ENCODE measurements at places on chromosomes 16 and 17. TPM values are rescaled to one million over a fixed set of nuclear protein-coding genes. Genes with fewer than 3 reads are reported as not detected.

GRCh38 chr17:50349243-50349600 is 3.3 kb downstream of the XYLT2 start:
- no peak for DNase-seq

Gene CCDC102A
- polyA plus RNA-seq: 4.4 TPM

GRCh38 chr17:9074131-9074530 is 52.8 kb downstream of the NTN1 start:
- no peak for DNase-seq

DNA sequence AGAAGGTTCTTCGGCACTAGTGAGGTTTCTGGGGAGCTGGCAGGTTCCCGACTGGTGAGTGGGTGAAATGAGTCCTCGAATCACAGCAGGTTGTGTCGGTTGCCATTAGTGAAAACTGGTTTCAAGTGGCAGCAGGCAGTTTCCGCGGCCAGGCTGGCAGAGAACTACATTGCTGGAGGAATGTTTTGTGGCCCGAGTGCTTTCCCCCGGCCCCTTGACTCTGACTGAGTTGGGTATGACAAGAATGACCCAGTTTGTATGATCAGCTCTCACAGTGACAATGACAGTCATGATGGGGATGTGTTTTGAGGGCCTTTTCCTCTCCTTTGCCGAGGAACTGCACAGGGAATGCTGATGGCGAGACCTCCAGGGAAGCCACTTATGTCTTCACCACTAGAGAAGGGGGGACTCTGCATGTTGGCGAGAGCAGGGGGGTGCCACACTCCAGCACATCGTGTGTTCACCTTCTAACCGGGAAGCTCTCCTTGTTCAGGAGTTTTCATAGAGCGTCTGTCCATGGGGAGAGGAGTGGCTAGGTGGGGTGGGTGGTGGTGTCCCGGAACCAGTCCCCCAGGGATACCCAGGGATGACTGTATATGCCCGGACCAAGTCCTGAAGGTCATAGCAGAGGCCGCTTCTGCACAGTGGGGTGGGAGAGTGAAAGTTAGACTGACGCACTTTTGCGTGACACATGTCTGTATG is 206.0 kb upstream of the CHMP6 start:
- no peak for DNase-seq

Gene MEOX1
- not detected for polyA plus RNA-seq

DNA sequence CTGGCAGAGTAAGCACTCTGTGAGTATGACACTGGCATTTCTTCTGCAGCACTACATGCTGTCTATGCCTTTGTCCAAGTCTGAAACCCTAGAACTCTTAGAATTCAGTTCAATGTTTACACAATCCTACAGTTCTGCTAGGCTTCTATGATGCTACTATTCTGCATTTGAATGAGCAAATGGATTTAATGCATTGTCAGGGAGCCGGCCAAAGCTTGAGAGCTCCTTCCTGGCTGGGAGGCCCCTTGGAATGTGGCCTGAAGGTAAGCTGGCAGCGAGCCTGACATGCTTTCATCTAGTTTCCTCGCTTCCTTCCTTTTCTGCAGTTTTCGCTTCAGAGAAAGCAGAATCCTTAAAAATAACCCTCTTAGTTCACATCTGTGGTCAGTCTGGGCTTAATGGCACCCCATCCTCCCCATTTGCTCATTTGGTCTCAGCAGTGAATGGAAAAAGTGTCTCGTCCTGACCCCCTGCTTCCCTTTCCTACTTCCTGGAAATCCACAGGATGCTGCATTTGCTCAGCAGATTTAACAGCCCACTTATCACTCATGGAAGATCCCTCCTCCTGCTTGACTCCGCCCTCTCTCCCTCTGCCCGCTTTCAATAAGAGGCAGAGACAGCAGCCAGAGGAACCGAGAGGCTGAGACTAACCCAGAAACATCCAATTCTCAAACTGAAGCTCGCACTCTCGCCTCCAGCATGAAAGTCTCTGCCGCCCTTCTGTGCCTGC is at the start of gene CCL2:
Gene CCL2 (plus strand): TSS at position 635 of the 730 bp plus-strand sequence. CDS start 65 bp downstream, at position 700.
- DNase-seq: peak; percentile 90

Gene APOBR
- polyA plus RNA-seq: not detected

Gene ABI3
- polyA plus RNA-seq: not detected

GRCh38 chr17:60311936-60312335 is 80.0 kb downstream of the USP32 start:
- peak; percentile 49 for DNase-seq

- no peak for DNase-seq
These were observed 1.9 kb downstream of the CLCN7 start for GRCh38 chr16:1472974-1473373.

Gene ADAMTS18
- polyA plus RNA-seq: not detected

GRCh38 chr16:73053364-73054124 is 5.6 kb upstream of the ZFHX3 start:
- peak; percentile 77 for DNase-seq

DNA sequence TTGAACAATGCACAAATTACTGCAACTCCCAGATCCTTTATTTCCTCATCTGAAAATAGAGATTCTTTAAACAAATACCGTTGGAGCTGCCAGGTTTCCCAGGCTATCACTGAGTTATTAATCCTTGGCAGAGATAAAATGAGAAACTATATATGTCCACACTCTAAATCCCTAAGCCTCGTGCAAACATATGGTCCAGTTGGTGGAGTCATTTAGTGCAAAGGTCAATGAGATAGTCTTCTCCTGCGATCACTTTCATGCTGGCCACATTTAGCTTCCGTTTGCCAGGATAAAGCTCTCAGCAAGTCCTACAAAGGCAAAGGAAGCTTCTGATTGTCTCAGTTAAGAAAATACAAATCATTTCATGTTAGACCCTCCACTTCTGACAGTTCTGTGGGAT is 11.0 kb downstream of the GRIN2A start:
- DNase-seq: no peak

DNA sequence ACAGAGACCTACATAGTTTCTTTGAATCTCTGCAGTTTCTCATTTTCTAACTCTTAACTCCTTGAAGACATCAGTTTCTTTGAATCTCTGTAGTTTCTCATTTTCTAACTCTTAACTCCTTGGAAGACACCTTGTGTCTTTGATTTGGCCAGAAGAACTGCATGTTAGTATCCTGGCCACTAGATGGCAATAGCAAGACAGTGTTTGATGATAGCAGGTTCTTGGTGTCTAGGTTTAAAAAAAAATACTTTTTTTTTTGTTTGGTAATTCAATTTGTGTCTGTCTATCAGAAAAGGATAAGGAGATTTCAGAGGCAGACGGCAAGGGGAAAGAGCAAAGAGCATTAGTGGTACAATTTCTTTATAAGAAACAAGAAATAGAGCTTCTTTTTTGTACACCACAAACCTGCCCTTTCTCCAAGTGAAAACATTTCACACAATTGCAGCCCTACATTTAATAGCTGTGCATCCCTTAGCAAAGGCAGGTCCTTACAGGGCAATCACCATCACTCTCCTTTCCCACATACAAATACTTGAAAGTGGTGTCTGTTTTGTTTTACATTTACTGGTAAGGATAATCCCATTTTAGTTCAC is 1324.9 kb upstream of the CDH8 start:
- DNase-seq: peak; percentile 47

Gene DUS2
- 15.5 TPM for polyA plus RNA-seq

DNA sequence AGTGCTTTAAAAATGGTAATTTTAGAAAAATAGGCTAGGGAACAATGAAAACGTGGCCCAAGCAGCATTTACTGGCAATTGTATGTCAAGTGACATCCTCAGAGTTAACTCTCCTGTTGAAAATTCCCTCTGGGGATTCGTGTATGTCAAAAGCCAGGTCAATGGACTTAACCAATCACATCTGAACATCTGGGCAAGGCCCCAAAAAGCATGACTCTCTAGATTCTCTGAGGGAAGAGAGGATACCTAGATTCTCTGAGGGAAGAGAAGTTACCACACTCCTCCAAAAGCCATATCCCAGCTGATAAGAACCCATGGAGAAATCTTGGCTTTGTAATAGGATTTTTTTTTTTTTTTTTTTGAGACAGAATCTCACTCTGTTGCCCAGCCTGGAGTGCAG is 23.5 kb downstream of the NFE2L1 start:
- DNase-seq: no peak

Gene CETP
- polyA plus RNA-seq: not detected

Gene TBC1D3B
- 0.42 TPM for polyA plus RNA-seq

DNA sequence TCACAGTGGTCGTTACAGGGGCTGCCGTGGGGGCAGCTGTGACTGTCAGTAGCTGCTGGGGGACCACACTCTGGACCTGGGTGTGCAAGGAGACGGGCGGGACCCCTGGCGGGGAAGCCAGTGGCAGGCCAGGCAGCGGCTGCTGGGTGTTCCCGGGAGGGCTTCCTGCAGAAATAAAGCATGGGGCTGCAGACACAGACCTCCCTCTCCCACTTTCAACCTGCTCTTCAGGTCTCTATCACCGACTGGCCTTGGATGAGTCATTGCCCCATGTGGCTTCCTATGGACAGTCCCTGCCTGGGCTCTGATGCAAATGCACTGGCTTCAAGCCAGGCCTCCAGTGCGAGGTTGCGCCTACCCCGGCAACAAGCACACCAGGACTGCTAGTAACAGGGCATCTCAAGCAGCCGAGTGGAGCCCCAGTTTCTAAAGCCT is 17.2 kb downstream of the SREBF1 start:
- peak; percentile 89 for DNase-seq

Gene TPSB2
- polyA plus RNA-seq: not detected

GRCh38 chr17:38705803-38706504 is 881 bp downstream of the MLLT6 start:
- no peak for DNase-seq

DNA sequence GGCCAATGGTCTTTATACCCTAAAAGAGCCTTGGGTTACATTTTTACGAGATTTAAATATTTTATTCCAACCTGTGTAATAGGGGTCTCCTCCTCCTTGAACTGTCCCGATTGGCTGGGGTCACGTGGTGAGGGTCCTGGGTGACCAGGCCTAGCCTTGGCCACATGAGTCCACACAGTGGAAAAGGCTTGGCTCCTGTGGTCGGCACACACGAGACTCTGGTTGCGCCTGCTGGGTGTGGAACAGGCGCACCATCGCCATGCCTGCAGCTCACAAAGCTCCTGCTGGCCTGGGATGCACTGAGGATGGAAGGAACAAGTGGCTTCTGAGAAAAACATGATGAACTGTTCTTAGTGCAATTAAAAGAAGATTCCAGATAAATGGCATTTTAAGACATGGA is 103.9 kb upstream of the ZNF750 start:
- no peak for DNase-seq

Gene DPEP2
- not detected for polyA plus RNA-seq

GRCh38 chr16:21156767-21157467 is 1.6 kb upstream of the LDAF1 start:
- peak; percentile 91 for DNase-seq

Gene RNU2-1
- not detected for polyA plus RNA-seq

Gene PPL
- 3.3 TPM for polyA plus RNA-seq

Gene SPATA32
- polyA plus RNA-seq: not detected

Gene CDC42EP4
- 16.9 TPM for polyA plus RNA-seq
